ENCODE measurements at places on chromosomes 1 and 21.

DNA sequence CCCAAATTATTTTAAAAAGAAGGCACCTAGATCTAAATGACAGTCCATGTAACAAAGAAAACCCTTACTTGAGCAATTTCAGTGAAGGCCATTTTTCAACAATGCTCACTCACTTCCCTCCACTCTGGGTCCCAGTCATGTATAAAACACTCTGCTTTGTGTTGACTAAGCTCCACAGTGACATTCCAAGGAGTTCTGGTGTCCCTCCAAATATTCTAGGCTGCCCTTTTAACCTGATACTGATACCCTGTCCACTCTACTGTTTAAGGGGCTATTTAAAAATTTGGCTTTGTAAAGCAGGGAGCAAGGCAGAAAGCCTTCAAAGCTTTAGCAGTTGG, 73.6 kb downstream of the GNG12 start:
- DNase-seq, result no peak

- DNase-seq, result no peak
Measured at GRCh38 chr1:235411489-235412486, 44.6 kb downstream of the TBCE start.

DNA sequence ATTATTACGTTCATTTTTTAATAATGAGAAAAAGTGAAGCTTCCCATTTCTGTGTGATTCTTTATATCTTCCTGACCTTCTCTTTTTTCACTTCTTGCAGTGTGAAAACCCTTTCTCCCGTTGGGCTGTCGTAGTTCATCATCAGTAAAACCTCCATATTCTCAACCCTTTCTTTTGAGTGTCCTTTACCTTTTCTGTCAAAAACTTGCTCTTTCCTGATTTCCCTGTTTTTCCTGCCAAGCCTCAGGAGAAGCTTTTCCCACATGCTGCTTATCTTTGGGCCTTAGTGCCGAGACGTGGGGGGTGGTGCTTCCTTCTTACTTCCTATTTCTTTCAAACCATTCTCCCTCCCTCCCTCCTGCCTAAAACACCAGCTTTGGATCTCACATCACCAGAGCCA, 46.1 kb downstream of the UCK2 start:
- DNase-seq, result no peak

GRCh38 chr21:16678429-16679160, 834.2 kb upstream of the CXADR start:
- no peak for DNase-seq

- no peak for DNase-seq
Measured at GRCh38 chr21:41805038-41805437, 38.2 kb upstream of the RIPK4 start.

- DNase-seq, result no peak
Measured at GRCh38 chr1:204569478-204569877, 53.3 kb downstream of the MDM4 start.

GRCh38 chr1:62572476-62572875, 24.8 kb upstream of the ANGPTL3 start:
- no peak for DNase-seq

GRCh38 chr1:159077120-159077961, 775 bp upstream of the AIM2 start:
- peak; percentile 95 for DNase-seq

DNA sequence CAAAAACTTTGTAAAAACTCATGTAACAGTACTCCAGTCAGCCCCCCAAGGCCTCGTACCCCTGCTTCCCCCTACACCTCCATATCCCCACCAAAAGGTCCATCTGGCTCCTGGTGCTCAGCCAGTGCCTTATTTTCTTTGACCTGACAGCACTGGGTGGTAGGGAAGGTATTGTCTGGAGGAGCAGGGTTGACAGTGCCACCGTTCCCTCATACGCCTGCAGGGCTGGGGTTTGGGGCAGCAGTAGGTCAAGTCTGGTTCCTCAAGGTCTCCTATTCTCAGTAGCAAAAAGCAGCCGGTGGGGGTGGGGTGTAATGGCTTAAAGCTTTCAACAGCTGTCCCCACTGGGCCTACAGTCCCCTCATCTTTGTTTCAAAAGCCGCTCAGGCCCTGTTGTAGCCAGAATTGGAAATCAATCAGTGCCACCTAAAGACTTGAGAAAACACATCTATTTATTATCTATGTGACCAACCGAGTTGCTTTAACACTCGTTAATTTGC, 25.3 kb upstream of the TTF2 start:
- DNase-seq, result no peak

- no peak for DNase-seq
Measured at GRCh38 chr21:38729754-38730379, 75.9 kb upstream of the ETS2 start.

- no peak for DNase-seq
Measured at GRCh38 chr1:99352821-99353220, 88.5 kb downstream of the PLPPR4 start.
